ENCODE measurements at places on chromosomes 7 and 10. TPM values are rescaled to one million over a fixed set of nuclear protein-coding genes. Genes with fewer than 3 reads are reported as not detected.
A peak's percentile ranks its signal among the peaks of the same experiment; 100 is the strongest.

BICC1 gene
- not detected for total RNA-seq

CTAGE15 gene
- not detected for total RNA-seq

NODAL gene
- not detected for total RNA-seq

SEMA3E gene
- not detected for total RNA-seq

NUTM2E gene
- total RNA-seq, result 0.12 TPM

GPR158 gene
- not detected for total RNA-seq

GRCh38 chr10:91901784-91902677 lies 7.3 kb downstream of the FGFBP3 start:
- H3K4me1 ChIP-seq, result peaks cover 23% of the 10 kb centered on the region
- DNase-seq, result peak; percentile 69
- peaks cover 2% of the 10 kb centered on the region for H3K27me3 ChIP-seq
- peaks cover 2% of the 10 kb centered on the region for H3K36me3 ChIP-seq
- H3K27ac ChIP-seq, result peak overlapping the region; percentile 72

- peaks cover 70% of the 10 kb centered on the region for H3K4me1 ChIP-seq
- no peak overlapping the region for H3K4me3 ChIP-seq
- no peak for DNase-seq
- no peak overlapping the region for H3K27ac ChIP-seq
Measured at GRCh38 chr7:7977774-7978173, 9.2 kb downstream of the GLCCI1 start.

- no peak for DNase-seq
- peaks cover 14% of the 10 kb centered on the region for H3K4me1 ChIP-seq
- no peak overlapping the region for H3K27ac ChIP-seq
- no peak overlapping the region for H3K4me3 ChIP-seq
Measured at GRCh38 chr10:85603151-85603940, 763.2 kb downstream of the GRID1 start.

DNA sequence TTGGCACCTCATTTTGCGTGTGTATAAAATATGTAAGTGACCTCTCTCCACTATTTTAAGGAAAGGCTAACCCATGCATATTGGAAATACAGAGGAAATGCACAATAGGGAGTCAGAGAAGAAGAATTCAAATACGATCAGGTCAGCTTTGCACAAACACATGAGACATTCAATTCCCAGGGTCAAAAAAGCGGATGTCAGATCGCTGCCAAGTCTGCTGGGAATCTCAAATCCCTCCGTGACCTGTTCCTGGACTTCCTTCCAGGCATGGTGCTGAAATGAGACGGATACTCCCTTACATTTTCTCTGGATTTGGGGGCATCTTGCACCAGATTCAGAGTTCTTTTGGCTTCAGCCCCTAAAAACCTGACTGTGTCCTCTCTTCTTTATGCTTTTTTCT lies 91.9 kb upstream of the PRKCQ start:
- no peak overlapping the region for H3K4me3 ChIP-seq
- peaks cover 5% of the 10 kb centered on the region for H3K4me1 ChIP-seq
- no peak for DNase-seq

DNA sequence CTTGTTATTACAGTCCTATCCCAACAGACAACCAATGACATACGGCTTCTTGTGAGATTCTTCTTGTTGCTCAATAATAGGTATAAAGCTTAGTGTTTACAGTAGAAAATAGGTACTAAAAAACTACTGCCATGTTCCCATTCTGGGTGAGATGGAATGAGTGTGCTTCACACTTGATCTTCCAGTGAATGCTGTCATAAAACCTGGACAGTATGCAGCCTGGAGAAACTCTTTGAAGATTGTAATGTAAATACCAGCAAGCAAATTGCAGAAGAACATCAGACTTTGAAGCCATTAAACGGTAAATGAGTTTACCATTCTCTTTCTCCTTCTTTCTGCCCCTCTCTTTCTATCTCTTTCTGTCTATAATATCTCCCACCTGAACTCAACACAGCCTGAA lies 663.7 kb upstream of the COBL start:
- no peaks in the 10 kb centered on the region for H3K27me3 ChIP-seq
- no peaks in the 10 kb centered on the region for H3K4me1 ChIP-seq
- no peak overlapping the region for H3K4me3 ChIP-seq
- no peak overlapping the region for H3K27ac ChIP-seq

DNA sequence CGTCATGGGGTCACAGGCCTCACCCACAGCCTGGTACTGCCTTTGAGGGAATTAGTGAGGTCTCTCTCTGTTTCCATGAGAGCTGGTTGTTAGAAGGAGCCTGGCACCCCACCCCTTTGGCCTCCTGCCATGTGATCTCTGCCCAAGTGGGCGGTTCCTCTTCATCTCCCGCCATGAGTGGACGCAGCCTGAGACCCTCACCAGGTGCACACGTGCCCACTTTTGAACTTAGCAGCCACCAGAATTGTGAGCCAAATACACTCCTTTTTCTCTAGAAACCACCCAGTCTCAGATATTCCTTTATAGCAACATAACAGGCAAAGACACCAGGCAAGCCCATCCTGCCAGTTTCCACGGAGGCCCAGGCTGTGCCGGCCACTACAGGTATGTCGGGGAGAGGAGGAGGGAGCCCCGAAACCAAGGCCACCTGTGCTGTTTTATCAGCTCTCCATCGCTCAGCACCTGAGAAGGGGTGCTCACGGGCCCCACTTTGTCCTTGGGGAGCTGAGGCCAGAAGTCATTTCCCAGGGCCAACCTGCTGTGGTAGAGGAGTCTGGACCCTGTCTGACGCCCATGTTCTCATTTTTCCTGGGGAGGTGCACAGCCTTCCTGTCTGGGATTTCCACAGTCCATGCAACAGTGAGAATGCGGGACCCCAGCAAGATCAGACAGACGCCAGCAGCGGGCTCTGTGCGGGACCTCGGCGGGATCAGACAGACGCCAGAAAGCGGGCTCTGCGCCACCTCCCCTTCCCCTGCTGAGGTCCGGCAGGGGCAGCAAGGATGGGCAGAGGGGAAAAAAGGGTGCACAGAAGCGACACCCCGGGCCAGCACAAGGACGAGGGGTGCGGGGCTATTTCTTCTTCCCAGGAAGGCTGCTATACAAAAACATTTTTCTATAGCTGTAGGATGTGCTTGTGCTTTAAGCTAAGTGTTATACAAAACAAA lies 220.5 kb downstream of the ELFN1 start:
- H3K27ac ChIP-seq, result no peak overlapping the region
- DNase-seq, result no peak
- peaks cover 13% of the 10 kb centered on the region for H3K36me3 ChIP-seq
- no peaks in the 10 kb centered on the region for H3K27me3 ChIP-seq

- DNase-seq, result no peak
- H3K4me3 ChIP-seq, result peak overlapping the region; percentile 94
- peaks cover 27% of the 10 kb centered on the region for H3K4me1 ChIP-seq
Measured at GRCh38 chr10:121926671-121927317, 1.0 kb downstream of the ATE1 start.

- no peak overlapping the region for H3K27ac ChIP-seq
- H3K4me1 ChIP-seq, result no peaks in the 10 kb centered on the region
- H3K27me3 ChIP-seq, result peaks cover 1% of the 10 kb centered on the region
- no peak overlapping the region for H3K4me3 ChIP-seq
- DNase-seq, result no peak
Measured at GRCh38 chr10:124307591-124307990, 111.1 kb downstream of the OAT start.

DNA sequence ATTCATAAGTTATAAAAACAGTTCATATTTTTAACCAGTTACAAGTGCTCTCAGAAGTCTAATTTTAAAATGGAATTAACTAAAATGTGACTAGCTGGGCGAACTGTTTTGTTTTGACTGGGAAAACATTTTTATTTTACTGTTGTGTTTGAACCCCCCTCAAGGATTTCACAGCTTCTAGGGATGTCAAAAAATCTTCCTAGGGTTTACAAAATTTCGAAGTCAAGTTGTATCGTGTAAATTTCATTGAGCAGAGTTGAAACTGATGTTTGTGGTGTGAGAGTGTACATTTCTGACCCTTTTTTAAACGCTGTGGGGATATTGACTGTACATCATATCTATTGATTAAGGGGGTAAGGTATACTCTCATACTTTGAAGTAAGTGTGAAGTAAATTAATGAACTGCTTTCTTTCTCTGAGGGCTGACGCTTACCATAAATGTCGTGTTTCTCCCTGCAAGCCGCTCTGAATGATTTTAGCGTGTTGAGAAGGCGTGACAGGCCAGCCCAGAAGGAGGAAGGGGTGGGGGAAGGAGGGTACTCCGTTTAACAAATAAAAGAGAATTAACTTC lies 1.8 kb upstream of the SP8 start:
- H3K27me3 ChIP-seq, result peaks cover 73% of the 10 kb centered on the region
- H3K4me3 ChIP-seq, result no peak overlapping the region
- H3K27ac ChIP-seq, result no peak overlapping the region
- H3K4me1 ChIP-seq, result peaks cover 24% of the 10 kb centered on the region
- H3K36me3 ChIP-seq, result peaks cover 17% of the 10 kb centered on the region
